Right ventricle myocardium superior (tissue), 1 donor: ENCODE measurements at places on chromosomes 12 and 14. TPM values are rescaled to one million over a fixed set of nuclear protein-coding genes. Genes with fewer than 3 reads are reported as not detected.

SYNDIG1L gene
- not detected for total RNA-seq

KCNC2 gene
- total RNA-seq, result not detected

DNA sequence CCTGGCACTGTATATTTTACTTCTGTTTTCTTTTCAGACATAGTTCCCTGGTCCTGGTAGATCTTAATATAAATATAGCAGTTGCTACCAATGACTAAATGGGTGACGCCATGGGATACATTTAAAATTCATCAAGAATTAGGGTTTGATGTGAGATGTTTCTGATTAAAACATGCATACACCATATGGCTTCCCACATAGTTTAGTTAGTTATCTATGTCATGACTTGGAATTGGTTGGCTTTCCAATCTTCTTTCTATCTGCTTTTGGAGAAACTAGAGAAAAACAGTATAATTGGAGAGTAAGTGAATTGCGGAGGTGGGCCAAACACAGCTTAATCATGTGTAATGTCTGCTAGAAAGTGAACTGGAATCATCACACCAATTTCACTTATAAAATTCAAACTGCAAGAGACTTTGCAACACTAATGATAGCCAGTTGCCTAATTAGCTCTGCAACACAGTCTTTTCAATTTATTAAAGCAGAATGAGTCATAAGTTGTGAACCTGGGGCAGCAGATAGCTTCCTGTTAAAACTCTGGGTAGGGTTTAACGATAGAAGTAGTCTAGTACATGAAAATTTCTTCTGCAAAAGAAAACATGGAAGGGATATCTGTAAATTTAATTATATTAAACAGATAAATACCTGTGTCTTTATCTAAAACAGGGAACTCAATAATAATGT, 295.2 kb downstream of the SLC16A7 start:
- no peak for DNase-seq

GRCh38 chr14:104291123-104292000, 153.0 kb downstream of the KIF26A start:
- DNase-seq, result peak; percentile 17

DNA sequence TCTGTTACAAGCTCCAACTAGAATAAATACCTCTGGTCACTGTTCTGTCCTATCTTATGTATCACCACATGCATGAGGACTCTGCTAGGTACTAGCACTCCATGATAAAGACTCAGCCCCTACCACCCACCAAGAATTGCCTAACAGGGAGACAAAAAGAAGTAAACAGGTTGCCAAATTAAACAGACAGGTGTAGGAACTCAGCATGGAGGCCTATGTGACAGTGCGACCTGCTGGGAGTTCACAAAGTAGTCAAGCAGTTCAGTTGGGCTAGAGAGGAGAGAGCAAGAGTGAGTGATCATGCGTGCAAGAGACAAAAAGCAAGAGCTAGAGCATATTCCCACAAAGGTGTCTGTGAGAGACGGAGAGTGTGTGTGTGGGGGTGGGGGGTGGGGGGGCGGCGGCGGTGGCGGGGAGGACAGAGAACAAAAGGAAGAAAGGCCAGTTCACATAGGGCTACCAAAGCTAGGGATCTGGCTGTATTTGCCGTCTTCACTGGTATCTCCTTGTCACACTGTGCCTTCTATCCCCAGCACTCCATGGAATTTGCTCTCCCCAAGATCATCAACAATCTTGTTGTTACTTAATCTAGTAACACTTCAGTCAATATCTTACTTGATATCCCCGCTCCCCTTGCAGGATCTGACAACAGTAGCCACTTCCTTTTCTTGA, 81.2 kb downstream of the SPPL3 start:
- DNase-seq, result no peak
